ENCODE measurements at places on chromosomes 7 and 10.
A peak's percentile ranks its signal among the peaks of the same experiment; 100 is the strongest.

- peak; percentile 29 for DNase-seq
These were observed 71.9 kb downstream of the ELFN1 start for GRCh38 chr7:1741751-1742554.

DNA sequence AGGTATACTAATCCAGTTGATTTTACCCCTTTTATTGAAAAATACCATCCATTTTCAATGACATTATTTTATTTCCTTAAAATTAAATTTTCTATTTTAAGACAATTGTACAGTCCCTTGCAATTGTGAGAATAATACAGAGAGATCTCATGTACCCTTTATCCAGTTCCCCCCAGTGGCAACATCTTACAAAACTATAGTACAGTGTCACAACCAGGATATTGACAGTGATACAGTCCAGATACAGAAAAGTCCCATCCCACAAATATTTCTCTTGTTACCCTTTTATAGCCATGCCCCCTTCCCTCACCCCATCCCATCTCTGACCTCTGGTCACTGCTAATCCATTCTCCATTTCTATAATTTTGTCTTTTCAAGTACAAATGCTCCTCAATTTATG is 18.5 kb downstream of the ELFN1 start:
- DNase-seq = no peak

GRCh38 chr10:93454146-93454545 is 28.0 kb downstream of the MYOF start:
- DNase-seq = no peak

GRCh38 chr7:105816954-105817615 is 59.3 kb downstream of the ATXN7L1 start:
- no peak for DNase-seq

- DNase-seq = no peak
These were observed 55.3 kb downstream of the REEP3 start for GRCh38 chr10:63576501-63576900.

DNA sequence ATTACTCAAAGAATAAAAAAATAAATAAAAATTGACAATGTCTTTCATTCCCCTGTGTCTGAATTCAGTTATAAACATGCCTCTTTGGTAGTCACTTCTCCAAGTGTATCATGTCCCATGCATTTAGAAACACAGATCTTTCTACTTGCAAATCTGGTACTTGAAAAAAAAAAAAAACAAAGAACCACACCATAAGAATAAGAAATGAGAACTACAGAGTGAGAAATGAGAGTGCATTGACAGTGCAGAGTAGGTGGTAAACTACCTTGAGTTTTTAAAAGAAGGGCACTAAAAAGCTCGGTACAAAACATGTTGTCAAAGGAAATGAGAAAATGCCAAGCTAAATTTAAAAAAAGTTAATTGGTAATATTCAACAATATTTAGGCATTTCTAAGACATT is 123.0 kb downstream of the GPR85 start:
- DNase-seq = no peak

GRCh38 chr10:107653832-107654287 is 489.4 kb upstream of the SORCS1 start:
- DNase-seq = peak; percentile 34

DNA sequence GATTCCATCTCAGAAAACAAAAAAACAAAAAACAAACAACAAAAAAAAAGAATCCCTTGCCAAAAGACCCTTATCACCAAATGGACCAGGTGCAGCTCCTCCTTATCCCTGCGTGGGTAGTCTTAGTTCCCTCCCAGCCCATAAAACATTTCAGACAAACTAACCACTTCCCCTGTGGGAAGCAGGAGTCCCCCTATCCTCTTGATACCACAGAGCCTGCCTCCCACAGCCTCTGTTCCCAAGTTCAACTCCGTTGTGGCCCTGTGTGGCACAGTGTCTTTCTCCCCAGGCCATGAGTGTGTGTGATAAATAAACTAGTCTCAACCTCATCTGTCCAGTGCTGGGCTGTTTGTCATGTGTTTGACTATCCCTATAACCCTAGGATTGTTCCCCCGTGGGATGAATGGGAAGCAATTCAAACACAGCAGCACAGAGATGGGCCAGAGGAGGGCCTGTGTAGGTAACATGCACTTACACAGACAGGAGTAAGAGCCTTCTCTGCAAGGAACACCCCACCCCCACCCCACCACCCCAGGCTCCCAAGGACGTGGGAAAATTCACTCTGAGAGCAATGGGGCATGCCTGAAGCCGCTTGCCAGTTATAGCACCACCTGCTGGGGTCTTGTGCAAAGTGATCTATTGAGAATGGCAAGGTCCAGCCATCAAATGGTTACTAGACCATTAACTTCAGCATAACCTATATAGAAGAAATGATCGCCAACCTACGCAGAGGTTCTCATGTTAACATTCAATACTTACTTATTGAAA is 147.1 kb upstream of the GHITM start:
- DNase-seq = no peak

- no peak for DNase-seq
These were observed 438.1 kb upstream of the NRP1 start for GRCh38 chr10:33772370-33773252.

GRCh38 chr7:2967705-2968104 is 76.0 kb downstream of the CARD11 start:
- DNase-seq = no peak

GRCh38 chr10:118778727-118779126 is 24.0 kb upstream of the CACUL1 start:
- no peak for DNase-seq

DNA sequence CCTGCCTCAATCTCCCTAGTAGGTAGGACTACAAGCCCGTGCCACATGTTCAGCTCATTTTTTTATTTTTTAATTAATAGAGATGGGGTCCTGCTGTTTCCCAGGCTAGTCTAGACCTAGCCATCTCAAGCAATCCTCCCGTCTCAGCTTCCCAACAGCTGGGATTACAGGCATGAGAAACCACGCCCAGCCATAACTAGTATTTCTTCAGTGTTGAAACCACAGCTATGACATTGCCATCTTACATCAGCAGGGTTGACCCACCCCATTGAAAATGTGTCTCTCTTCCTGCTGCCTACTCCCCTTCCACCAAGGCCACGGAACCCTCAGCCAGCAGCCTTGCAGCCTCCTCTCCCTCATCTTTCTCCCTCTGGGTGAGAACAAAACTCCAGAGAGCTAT is 62.1 kb upstream of the ZNF746 start:
- DNase-seq = no peak

DNA sequence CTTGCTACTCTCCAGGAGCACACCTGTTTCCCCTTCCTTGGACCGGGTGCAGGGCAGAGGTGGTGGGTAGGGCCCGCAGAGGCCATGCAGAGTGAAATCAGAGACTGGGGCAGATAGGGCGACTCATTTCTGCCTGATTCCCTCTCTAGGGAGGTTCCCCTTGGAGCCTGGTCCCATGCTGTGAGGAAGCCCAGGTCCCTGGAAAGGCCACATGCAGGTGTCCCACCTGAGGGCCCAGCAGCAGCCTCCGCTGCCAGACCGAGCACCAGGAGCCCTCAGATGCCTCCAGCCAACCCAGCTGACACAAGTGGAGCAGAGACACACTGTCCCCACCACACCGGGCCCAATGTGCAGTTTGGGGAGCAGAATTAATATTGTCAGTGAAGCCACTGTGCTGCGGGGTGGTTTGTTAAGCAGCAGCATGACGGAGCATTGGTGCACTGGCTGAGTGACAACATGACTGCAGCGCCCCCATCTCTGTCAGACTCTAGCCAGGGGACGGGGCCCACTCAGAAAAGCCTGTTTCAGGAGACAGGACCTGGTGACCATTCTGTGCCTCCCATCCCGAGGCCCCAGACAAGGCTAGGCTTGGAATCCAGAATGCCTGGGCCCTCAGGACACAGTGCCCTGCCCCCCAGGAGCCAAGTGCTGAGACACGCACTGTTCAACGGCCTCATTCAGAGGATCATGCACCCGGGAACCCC is 30.4 kb upstream of the RET start:
- DNase-seq = no peak

DNA sequence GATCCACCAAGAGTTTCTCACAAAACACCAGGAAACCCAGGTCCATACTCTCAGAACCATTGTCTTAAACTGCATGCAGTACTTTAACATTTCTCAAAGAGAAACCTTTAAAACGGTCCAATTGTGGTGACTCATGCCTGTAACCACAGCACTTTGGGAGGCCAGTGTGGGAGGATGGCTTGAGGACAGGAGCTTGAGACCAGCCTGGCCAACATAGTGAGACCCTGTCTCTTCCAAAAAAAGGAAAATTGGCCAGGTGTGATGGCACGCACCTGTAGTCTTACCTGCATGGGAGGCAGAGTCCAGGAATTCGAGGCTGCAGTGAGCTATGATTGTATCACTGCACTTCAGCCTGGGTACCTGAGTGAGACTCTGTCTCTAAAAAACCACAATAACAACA is 97.5 kb upstream of the OIT3 start:
- DNase-seq = no peak

DNA sequence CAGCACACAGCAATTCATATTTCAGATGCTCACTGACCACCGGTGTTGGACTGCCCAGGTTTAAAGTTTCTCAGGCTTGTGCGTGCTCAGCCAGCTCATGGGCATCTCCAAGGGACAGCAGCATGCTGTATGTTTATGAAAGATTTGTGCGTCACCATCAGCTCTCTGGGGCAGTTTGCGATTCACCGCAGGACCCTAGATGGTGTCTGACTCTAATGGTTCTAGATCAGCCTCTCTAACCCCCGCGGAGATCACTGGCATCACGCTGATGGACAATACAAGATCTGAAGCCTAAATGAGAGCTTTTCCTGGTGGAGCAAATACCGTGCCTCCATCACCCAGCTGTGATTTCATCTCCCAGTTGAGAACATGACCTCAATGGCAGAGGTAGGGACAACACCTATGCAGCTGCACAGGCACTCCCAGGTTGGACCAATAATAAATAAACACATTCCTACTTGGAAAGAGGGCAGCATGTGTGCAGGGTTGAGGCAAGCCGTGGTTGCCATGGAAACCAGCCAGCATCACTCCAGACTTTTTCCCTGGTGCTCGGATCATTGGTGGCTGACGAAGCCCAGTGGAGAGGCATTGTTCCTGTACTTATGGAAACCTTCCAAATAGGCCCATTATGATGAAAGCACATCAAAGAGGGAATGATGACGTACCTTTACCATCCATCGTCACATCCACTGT is 253.6 kb downstream of the KCNMA1 start:
- DNase-seq = peak; percentile 36

GRCh38 chr7:20343205-20343604 is 12.5 kb downstream of the ITGB8 start:
- DNase-seq = no peak

- no peak for DNase-seq
These were observed 69.8 kb downstream of the SPAG6 start for GRCh38 chr10:22415072-22415471.

- DNase-seq = no peak
These were observed 3.7 kb upstream of the HOXA7 start for GRCh38 chr7:27160145-27160545.

- DNase-seq = no peak
These were observed 9.9 kb downstream of the C7orf57 start for GRCh38 chr7:48045195-48045765.

- DNase-seq = no peak
These were observed 159.5 kb downstream of the CPEB3 start for GRCh38 chr10:92131275-92131820.

- DNase-seq = no peak
These were observed 64.3 kb downstream of the MYL10 start for GRCh38 chr7:101564778-101565211.

DNA sequence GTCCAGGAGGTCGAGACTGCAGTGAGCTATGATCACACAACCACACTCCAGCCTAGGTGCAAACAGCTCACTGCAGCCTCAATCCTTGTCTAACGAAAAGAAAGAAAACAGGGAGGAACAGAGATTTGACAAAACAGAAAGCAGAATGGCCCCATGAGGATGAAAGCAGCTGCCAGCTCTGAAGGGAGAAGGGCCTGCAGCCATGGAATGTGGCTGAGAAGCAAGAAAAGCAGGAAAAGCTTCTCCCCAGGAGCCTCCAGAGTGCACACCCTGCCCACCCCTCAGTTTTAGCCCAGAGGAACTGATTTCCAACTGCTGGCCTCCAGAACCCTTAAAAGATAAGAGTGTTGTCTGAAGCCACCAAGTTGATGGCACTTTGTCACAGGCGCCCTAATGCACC is 13.0 kb downstream of the ESYT2 start:
- DNase-seq = no peak

DNA sequence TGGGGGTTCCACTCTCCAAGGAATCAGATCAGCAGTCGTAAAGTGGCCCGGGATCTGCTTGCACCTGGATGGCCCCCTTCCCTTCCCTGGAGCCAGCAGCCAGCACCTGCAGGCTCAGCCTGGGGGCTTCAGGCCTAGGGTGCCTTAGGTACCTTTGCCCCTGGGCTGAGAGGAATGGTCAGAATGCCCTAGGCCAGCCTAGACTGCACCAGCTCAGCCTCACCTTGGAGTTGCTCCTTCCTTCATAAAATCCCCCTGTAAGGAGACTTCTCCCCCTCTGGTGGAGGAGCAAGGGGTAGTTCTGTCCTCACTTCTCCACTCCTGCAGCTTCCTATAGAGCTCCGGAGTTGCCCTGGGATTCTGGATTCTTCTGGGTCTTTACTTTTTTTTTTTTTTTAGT is 32.4 kb upstream of the LBX1 start:
- no peak for DNase-seq

- no peak for DNase-seq
These were observed 42.1 kb upstream of the SH2B2 start for GRCh38 chr7:102244601-102245000.

DNA sequence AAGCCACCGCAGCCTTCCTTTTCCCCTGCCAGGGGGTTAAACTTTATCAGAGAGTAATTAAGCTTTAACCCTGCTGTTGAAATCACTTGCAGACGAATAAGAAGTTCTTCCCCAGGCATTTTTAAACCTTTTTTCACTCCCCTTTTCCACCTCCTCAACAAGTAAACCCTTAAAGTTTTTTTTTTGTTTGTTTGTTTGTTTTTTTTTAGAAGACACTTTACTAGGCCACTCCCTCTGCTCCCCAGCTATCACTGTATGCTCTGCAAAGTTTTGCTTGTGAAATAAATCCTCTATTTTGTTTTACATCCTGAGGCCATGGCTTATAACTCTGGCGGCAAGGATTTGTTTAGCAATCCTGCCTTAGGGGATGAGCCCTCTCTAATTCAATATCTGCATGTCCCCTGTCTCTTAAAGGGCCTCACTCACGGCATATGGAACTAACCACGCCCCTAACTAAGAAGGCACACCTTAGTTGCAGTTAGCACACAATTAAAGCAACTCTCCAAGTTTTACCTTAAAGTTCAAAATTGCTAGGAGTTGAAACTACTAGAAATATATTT is 1354.7 kb upstream of the LRRTM3 start:
- no peak for DNase-seq

- DNase-seq = no peak
These were observed 40.2 kb downstream of the FAS start for GRCh38 chr10:89030791-89031190.

DNA sequence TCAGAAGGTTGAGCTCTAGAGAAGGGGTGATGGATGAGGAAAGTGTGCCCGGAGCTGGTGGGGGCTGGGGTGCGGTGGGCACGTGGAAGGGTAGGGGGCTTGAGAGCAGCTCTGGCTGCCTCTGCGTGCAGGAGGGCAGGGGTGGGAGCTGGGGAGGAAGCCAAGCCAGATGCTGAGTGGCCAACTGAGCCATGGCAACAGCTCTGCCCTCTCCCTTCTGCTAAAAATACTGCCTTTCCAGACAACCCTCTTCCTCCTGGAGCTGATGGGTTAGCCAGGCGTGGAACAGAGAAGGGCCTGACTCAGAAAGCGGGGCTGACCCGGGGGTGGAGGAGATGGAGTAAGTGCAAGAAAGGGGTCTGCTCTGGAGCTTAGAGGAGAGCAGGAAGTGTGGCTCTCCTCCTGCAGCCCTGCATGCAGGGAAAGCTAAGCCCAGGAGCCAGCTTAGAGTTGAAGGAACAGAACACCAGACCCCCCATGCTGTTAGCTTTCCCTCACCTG is 114.6 kb upstream of the AGK start:
- DNase-seq = no peak

All from DMS153 (cell line).